ENCODE measurements at places on chromosomes 1 and 21. TPM values are rescaled to one million over a fixed set of nuclear protein-coding genes. Genes with fewer than 3 reads are reported as not detected.

The TRAPPC3 gene
- 37.3 TPM for total RNA-seq

The FHAD1 gene
- total RNA-seq: 25.9 TPM

The TNFAIP8L2 gene
- 3.4 TPM for total RNA-seq

The DEPDC1 gene
- 0.46 TPM for total RNA-seq

- no peak overlapping the region for H3K27ac ChIP-seq
- H3K4me1 ChIP-seq: no peaks in the 10 kb centered on the region
- H3K27me3 ChIP-seq: peaks cover 12% of the 10 kb centered on the region
- H3K36me3 ChIP-seq: no peaks in the 10 kb centered on the region
- H3K4me3 ChIP-seq: no peak overlapping the region
Measured at GRCh38 chr1:37360011-37360410, 114.4 kb upstream of the ZC3H12A start.

DNA sequence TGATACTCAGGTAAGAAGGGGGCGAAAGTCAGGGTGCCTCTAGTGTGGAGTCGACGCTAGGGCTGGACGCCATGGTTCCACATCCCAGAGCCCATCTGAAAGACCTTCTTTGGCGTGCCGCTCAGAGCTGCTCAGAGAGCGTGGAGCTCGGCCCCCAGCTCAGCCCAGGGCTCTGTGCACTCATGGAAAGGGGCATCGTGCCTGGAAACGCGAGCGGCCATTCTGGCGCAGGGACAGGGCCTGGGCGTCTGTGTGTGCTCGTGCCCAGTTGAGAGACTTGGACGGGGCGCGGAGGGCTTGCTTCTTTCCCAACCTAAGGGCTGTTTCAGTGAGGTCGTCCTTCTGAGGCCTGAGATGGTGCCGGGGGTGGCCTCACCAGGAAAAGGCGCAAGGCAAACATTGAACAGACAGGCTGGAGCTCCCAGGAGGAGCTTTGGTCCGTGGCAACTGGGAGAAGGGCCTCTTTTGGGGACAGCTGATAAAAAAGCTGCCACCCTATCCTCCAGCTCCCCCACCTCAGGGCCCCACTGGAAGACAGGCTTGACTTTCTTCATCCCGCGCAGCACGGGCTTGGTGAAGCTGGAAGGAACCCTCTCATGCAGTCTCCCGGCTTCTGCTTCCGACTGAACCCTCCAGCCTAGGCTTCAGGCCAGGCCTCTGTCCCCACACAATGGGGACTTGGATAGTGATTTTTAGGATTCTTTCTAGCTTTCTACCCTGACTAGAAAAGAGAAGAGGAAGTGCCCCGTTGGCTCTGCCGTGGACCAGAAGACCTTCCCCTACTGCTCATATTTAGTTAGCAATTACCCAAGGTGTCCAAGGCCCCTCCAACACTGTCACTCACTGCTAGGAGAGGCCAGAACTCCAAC, 77.1 kb downstream of the CD58 start:
- H3K27me3 ChIP-seq: no peaks in the 10 kb centered on the region
- H3K27ac ChIP-seq: no peak overlapping the region
- DNase-seq: no peak
- no peaks in the 10 kb centered on the region for H3K36me3 ChIP-seq
- peaks cover 4% of the 10 kb centered on the region for H3K4me1 ChIP-seq

GRCh38 chr21:26124896-26125295, 45.7 kb downstream of the APP start:
- H3K4me3 ChIP-seq: no peak overlapping the region
- peaks cover 28% of the 10 kb centered on the region for H3K4me1 ChIP-seq
- H3K36me3 ChIP-seq: no peaks in the 10 kb centered on the region
- peak overlapping the region; percentile 79 for H3K27ac ChIP-seq
- no peaks in the 10 kb centered on the region for H3K27me3 ChIP-seq
- DNase-seq: no peak

GRCh38 chr21:44364151-44365053, 11.0 kb downstream of the TRPM2 start:
- no peak overlapping the region for H3K4me3 ChIP-seq
- no peak overlapping the region for H3K27ac ChIP-seq
- DNase-seq: no peak
- H3K27me3 ChIP-seq: peaks cover 2% of the 10 kb centered on the region
- no peaks in the 10 kb centered on the region for H3K4me1 ChIP-seq

DNA sequence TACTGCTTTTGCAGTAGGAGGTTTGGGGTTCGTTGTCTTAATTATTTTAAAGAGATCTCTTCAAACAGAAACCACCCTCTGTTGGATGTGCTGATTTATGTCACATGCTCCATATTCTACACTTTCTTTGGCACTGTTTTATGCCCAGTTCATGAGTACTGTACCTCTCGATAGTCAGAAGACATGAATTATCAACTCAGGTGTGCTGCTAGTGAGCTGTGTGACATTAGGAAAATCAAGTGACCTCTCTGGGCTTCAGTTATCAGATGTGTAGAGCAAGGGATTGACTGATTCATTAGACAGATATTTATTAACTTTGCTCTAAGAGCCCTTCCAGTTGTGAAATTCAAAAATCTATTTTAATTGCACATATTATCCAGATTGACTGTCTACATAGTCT, 2.1 kb upstream of the AHCTF1 start:
- H3K4me1 ChIP-seq: peaks cover 4% of the 10 kb centered on the region
- no peaks in the 10 kb centered on the region for H3K36me3 ChIP-seq
- H3K27me3 ChIP-seq: no peaks in the 10 kb centered on the region
- H3K4me3 ChIP-seq: no peak overlapping the region
- DNase-seq: no peak
- H3K27ac ChIP-seq: no peak overlapping the region

- peaks cover 3% of the 10 kb centered on the region for H3K36me3 ChIP-seq
- H3K27ac ChIP-seq: no peak overlapping the region
- no peak for DNase-seq
- peaks cover 4% of the 10 kb centered on the region for H3K4me1 ChIP-seq
- H3K4me3 ChIP-seq: no peak overlapping the region
Measured at GRCh38 chr1:10484521-10484920, 9.8 kb downstream of the PEX14 start.

GRCh38 chr1:63352736-63353135, 14.7 kb upstream of the ALG6 start:
- H3K27me3 ChIP-seq: no peaks in the 10 kb centered on the region
- DNase-seq: no peak
- H3K27ac ChIP-seq: no peak overlapping the region
- H3K4me3 ChIP-seq: no peak overlapping the region

Data from lung (tissue), 17 donors.